ENCODE measurements at places on chromosomes 3 and 15. TPM values are rescaled to one million over a fixed set of nuclear protein-coding genes. Genes with fewer than 3 reads are reported as not detected.

The UROC1 gene
- total RNA-seq, result not detected

The CCDC9B gene
- 21.3 TPM for total RNA-seq

The LXN gene
- total RNA-seq, result 8.4 TPM

The SEMA6D gene
- total RNA-seq, result 0.92 TPM

DNA sequence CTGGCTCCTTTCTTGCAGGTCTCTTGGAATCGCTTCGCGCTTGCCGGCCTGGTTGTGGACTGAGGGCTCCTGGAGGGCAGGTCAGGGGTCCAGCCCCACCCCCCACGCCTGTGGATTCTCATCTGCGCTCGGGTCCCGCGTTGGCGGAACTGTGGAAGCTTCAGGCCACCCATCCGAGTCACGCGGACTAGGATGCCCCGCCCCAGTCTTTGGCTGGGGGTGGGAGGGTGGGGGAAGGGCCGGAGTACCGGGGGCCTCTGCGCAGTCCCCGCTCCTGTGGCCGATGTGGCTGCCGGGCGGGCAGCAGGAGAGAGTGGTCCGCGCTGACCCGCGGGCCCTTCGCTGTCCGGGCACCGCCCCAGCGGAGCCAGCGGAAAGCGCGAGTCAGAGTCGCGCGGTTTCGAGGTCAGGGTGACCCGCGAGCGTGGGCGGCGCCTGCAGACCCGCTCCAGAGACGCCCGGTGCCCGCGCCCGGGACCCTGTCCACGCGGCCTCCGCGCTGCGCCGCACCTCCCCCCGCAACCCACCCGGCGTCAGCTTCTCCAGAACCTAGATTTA lies 114.2 kb downstream of the KLF13 start:
- ATAC-seq, result peak; percentile 16

- no peak for ATAC-seq
These were observed 150.7 kb downstream of the AKAP13 start for GRCh38 chr15:85531083-85531482.

- ATAC-seq, result no peak
These were observed 1.4 kb downstream of the AAGAB start for GRCh38 chr15:67253101-67253500.

DNA sequence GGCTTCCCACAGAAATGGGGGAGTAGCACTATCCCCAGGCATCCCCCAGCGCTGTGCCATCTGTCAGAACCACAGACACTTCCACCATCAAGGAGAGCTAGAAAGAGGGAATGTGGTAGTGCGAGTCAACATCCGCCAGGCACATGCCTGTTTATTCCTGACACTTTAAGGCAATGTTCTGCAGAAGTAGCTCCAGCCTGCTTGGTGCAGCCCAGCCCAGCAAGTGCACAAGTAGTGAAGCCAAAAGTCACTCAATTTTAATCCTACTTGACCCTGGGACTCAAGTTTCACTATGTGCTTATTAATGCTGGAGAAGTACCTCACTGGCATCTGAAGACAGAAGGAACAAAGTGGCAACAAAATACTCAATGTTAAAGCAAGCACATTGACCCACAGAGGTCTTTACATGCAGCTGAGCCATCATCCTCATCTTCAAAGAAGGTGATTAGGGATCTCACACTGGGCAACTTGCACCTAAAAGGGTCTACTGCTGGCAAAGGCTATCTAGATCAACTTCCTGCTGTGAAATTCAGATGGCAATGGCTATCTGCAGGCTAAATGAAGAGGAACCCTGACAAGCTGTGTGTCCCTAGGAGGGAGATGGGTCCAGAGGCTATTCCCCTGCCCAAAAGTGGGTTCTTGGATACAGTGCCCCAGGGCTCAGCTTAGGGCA lies 61.4 kb upstream of the CLDN18 start:
- ATAC-seq, result no peak

DNA sequence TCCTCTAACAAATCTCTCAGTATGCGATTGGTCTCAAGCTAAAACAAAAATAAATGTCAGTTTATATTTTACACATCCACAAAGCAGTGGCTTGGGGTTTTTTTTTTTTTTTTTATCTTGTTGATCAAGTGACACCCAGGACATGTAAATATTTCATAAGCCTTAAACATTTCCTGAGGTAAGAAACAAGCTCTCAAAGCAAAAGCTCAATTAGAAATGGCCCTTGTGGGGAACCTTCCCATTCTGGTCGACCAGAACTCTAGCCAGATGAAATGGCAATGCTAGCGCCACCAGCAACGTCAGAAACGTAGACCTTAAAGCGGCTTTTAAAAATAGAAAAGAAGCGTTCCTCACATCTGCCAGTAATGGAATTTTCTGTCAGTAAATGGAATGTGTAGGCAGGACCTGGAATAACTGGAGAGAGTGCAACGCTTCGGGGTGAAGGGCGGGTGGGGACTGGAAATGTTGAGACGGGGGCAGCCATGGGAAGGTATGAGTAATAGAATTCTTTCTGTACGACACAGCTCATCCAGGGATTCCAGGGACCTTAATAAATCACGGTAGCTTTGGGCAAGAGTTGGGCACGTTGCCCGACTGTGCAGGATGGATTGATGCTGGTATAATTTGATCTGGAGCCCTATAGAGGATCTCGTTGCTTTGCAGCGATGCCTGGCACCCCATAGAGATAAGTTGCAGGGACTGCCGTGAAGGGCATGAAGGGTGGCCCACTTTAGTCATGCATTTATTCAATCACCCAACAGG lies 44.4 kb downstream of the BTD start:
- peak; percentile 39 for ATAC-seq

GRCh38 chr3:182389071-182389815 lies 404.1 kb upstream of the ATP11B start:
- peak; percentile 95 for ATAC-seq

DNA sequence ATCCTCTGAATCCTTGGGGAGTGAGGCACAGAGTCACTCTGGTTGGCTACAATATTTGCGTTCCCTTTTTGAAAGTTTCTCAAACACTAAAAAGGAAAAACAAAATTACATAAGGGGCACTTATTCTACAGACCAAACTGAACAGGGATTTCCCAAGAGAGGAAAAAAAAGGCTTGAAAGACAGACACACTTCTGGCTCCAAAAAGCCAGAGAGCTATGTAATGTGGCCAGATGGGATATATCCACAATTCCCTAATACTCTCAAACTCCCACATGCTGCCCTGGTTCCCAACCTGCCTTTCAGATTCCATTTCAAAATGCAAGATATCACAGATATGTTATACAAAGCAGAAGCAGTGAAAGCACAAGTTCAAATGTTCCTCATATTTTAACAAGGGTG lies 1.6 kb downstream of the FRMD4B start:
- ATAC-seq, result no peak

DNA sequence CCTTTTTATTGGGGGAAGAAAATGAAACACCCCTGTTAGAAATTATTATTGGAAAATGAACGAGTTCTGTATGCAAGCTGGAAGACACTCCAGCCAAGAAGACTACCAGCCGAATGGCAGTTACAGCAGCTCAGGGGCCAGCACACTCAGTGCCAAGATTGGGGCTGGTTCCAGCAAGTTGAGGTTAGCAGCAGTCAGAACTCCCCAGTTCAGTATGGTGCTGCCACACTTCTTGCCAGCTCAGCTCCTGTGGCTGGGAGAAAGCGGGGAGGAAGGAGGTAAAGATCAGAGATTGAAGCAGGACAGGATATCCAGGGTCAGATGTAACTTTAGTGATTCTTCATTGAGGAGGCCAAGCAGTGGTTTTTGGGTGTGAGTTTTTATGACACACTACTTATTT lies 280.2 kb upstream of the NR2E3 start:
- peak; percentile 56 for ATAC-seq

- ATAC-seq, result no peak
These were observed 240.6 kb upstream of the NAALADL2 start for GRCh38 chr3:174618368-174619080.
